NCI-H1105 (cell line): ENCODE measurements at places on chromosomes 4 and X.

DNA sequence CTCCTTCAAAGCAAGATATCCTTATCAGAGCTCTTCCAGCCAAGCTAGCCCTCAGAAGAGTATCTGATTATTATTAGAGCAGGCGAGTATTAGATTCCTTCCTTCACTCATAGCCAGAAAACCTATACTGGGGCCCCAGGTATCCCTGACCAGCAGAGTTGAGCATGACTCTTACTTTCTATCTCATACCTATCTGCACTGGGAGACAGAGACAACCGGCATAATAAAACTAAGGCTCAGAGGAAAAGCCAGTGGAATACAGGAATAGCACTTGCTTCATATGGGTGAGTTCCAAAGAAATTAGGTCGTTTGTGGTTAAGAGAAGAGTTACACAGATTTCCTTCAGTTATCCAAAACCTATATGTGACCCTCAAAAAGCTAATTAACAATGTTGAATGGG, 41.8 kb upstream of the COX7B2 start:
- no peak for DNase-seq

DNA sequence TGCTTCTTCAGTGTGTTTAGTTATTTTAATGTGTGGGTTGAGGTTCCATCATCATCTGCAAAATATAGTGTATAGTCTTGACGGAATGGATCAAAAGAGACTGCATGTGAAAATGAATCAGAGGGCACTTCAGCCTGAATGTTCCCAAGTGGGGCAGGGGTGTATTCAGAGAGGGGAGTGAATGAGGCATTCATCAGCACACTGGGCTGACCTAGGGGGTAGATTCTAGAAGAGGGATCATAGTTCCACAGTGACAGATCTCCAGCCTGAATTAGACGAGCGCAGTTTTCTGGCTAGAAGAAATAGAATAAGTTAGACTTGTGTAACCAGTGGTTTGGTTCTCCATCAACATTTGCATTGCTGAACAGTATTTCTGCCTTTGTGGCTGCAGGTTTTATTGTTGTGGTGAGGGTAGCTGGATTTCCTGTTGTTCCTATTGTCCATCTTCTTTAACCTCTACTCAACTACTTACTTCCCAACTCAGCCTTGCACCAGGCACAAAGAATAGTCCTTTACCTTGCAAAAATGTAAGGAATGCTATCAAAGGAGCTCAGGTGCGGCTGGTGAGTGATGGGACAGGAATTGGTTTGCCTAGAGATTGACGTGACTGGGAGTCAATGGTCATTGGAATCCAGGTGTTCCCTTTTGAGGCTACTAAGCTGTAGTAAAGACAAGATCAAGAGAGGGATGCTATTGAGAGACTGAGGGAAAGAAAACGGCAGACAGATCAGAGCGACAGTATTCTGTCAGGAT, 50.9 kb downstream of the NAP1L5 start:
- no peak for DNase-seq

DNA sequence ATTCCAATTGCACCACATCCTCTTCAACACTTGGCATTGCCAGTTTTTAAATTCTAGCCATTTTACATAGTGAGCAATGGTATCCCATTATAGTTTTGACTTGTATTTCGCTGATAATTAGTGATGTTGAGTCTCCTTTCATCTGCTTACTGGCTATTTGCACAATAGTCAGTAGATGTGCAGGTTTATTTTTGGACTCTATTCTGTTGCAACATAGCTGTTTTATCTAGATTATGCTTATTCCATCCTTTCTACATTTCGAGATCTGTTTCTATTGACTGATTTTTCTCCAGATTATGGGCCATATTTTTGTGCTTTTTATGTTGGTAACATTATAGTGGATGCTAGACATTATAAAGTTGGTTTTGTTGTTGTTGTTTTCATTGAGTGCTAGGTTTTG, 106.1 kb downstream of the WWC2 start:
- no peak for DNase-seq

GRCh38 chr4:167475951-167476350, 241.7 kb upstream of the SPOCK3 start:
- no peak for DNase-seq

DNA sequence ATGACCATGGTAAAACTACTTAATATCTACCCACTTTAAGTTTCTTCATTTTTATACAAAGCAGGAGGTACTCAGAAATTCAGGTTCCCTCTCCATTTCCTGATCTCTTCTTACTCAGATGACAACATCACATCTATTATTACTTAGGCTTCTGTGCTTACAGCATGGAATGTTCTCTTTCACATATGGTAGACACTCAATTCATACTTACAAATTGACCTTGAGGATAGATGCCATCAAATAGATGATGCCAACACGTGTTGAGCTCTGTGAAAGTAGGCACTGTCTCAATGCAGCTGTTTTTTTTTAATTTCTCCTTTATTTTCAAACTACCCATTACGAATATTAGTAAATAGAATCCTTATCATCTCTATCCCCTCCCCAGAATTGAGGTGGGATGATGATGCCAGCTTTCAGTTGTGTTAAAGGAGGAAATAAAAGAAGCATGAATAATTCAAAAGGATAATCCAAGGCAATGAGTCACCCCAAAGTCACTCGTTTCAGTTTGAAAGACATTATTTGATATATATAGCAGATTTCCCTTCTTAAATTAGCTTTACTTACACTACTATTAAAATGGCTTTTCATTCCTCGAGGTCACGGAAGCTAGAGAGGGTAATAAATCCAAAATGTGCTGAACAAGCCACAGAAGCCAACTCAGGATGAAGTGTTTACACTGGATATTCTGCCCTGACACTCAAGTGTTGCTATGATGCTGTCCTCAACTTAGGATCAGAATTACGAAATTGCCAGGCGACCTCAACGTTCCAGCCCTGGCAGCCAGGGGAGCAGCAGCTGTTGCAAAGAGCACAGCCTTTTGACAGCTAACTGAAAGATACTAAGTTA, 124.2 kb upstream of the EOLA2 start:
- DNase-seq, result peak; percentile 20

DNA sequence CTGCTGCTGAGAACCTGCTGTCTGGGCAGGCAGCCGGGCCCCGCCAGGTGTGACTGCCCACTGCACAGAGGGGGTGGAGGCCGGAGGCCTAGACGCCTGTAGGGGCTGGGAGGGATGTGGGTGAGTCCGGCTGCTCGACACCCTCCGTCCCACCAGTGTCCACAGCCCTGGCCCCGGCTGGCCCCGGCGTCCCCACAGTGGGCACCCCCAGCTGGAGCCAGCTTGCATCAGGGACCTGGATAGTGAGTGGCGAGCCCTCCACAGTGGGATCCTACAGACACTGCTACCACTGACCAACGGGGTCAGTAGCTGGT, 34.7 kb upstream of the SPON2 start:
- DNase-seq, result no peak

DNA sequence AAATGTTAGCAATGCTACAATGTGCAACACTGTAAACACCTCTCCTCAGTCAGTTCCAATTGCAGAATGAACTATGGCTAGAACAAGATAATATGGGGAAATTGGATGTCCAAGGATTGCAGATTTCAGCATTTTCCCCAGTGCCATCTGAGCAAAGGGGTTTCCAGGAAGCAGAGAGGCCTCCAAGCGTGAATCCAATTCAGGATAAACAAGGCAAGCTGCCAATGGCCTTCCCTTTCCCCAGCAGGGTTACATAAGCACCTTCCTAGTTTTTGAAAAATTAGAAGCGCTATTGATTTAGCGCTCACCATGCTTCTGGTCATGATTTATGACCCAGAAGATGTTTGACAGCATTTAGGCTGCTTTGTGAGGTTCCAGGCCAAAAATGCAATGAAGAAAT, 223.0 kb upstream of the GATB start:
- DNase-seq, result no peak

GRCh38 chr4:24722026-24722568, 73.3 kb upstream of the SOD3 start:
- no peak for DNase-seq
